Forelimb muscle (tissue), 1 donor: ENCODE measurements at places on chromosomes 16 and 17. TPM values are rescaled to one million over a fixed set of nuclear protein-coding genes. Genes with fewer than 3 reads are reported as not detected.

DNA sequence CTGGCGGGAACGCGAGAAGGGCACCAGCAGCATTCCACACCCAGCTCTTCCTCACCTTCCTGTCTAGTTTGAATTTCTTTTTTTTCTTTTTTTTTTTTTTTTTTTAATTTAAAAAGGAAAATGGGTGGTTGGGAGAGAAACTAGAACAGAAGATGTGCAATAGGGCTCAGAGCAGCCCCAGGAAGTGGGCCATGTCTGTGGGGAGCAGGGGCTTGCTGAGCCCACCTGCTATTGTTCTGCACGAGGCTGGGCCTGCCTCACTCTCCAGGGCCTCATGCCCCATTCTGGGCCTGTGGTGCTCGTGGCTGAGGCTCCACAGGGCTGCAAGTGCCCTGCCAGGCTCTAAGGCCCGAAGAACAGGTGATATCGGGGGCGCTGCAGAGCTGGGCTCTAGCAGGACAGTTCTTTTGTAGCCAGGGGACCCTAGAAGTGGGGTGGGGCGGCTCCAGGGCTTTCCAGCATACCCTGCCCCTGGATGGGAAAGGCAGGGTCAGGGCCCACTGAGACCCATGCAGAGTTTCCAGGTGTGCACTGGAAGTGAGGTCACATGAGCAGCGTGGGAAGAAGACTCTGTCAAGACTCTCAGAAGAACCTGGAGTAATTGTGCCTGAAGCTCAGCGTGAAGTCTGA lies 12.4 kb downstream of the MRPL27 start:
- no peak for DNase-seq

DNA sequence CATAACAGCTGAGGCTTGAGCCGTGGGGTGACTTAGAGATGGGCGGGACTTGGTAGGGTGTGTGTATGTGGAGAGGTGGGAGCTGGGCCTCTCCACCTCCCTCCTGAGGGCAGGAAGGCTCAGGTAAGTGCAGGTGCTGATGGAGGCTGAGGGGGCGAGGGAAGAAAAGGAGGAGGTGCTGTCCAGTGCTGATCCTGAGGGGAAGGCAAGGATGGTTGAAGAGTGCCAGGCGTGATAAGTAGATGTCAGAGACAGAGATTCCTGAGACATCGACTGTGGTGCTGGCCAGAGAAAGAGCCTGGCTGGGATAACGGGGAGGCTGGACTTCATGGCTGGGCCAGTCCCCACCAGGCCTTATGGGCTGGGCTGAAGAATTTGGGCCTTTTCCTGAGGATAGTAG lies 159.1 kb downstream of the SDK2 start:
- DNase-seq = no peak

DNA sequence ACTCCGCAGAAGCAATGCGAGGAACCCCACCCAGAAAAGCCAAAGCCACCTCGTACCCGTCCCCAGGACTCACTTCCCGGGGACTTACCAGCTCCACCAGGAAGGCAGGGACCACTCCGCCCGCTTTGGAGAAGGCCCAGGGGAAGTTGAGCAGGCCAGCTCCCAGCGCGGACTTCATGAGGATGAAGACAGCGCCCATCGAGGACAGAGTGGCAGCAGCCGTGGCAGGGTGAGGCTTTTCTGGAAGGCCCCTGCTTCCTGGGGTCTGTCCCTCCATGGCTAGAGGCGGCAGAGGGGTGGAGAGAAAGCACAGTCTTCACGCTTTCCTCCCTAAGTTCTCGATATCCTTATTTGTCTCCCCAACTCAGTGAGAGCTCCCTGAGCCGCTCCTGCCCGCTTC lies 714 bp downstream of the SLC38A8 start:
- DNase-seq = no peak

- DNase-seq = no peak
Measured at GRCh38 chr17:55424893-55425540, 3.4 kb upstream of the MMD start.

- no peak for DNase-seq
Measured at GRCh38 chr17:51028176-51028863, 92.3 kb downstream of the SPAG9 start.

GRCh38 chr17:79955167-79955549 lies 80.5 kb downstream of the TBC1D16 start:
- DNase-seq = no peak

DNA sequence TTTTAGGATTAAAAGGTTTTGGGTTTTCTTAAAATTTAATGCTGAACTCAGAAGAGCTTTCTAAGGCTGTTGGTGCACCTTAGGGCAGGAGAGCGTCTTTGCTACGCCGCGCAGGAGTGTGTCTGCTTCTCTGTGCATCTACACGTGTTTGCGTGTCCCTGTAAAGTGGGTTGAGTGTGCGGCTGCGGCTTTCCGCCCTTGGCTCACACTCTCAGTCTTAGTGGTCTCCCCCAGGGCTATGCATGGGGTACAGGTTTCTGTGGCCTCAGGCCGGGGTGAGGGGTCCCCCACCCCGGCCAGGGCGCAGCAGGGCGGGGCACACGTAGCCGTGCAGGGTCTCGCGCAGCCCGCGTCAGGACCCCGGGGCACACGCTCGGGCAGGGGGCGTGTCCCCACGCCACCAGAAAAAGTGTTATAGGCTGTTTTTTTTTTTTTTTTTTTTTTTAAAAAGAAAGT lies 727 bp upstream of the TENT4B start:
- DNase-seq = no peak

- peak; percentile 29 for DNase-seq
Measured at GRCh38 chr17:77677211-77677610, 281.3 kb upstream of the TNRC6C start.

KRT24 gene
- polyA plus RNA-seq = not detected

DNA sequence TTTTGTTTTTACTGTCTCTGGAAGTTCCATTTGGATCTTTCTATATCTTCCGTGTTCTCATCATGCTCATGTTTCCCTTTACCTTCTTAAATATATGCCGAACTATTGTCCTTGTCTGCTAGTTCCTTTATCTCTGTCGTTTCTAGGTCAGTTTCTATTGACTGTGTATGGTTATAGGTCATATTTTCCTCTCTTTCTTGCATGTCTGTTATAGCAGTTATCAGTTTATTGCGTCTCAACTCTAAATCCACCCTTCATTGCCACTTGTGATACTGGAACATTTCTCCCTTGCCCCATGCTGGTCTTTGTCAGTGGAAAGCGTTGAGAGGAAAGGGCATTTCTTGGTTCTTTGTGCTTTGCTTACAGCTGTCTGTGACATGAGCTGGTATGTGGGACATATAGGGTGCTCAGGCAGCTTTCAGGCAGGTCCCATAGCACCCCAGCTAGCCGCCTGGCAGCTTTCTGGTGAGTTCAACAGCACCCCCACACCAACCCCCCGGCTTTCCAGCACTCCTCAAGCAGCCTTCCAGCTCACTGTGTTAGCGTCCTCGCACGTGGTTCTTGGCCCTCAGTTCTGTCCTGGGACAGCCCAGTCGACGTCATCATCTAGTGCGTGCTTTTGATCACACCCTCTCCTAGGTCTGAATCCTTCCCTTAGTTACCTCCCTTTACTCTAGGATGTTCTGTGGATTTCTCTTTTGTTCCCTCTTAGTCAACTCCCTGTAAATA lies 15.4 kb upstream of the DNASE1 start:
- no peak for DNase-seq

- DNase-seq = no peak
Measured at GRCh38 chr17:82713071-82713723, 3.3 kb upstream of the FN3KRP start.

DNA sequence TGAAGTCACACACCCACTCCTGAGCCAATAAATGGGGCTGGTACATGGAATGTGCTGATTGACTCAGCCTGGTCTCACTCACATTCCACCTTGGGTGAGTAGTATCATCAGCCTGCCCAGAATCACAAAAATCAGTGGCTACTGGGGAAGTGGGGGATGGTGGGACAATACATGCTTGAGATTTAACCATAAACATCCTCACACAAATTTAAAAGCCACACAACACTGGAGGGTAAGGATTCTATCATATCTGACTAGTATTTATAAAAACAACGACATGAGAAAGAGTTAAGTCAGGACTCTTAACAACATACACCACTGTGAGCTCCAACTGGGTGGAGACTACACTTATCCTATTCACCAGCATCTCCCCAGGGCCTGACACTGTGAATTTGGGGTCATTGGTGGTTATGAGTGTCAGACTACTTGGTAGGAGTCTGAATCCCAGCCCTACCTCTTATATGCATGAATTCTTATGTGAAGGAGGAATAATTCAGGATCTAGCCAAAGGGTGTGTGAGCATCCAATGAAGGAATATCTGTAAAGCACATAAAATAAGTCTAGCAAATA lies 26.0 kb upstream of the IRX6 start:
- no peak for DNase-seq

DNA sequence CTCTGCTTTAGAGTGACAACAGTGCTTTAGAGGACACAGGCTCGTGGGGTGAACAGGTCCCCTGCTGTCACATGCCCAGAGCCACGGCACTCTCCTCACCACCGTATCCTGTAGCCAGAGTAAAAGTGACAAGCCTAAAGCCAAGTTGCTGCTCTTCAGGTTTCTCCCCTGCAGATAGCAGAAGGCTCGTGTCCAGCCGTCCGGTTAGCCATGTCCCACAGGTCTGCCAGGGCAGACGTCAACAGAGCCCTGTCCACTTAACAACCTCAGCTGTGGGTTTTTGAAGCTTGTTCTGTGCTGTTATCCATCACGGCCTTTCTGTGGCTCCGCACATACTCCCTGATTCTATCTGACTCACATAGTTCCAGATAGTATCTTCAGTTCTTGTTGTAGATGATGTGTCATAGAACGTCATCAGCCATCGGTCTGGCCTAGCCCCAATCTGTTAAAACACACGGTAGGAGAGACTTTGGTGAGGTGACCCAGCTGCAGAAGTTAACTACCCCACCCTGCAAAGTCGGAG lies 100.7 kb downstream of the SOCS1 start:
- DNase-seq = no peak

GRCh38 chr17:79977161-79977631 lies 58.5 kb downstream of the TBC1D16 start:
- DNase-seq = no peak

SDK2 gene
- polyA plus RNA-seq = 27.2 TPM

ITGAL gene
- 2.5 TPM for polyA plus RNA-seq

GRCh38 chr17:48236681-48237134 lies 129.1 kb downstream of the SNX11 start:
- DNase-seq = no peak
